NCI-H446 (cell line): ENCODE measurements at places on chromosomes 3 and 15.

- no peak for DNase-seq
Measured at GRCh38 chr3:40895109-40895508, 304.2 kb upstream of the CTNNB1 start.

DNA sequence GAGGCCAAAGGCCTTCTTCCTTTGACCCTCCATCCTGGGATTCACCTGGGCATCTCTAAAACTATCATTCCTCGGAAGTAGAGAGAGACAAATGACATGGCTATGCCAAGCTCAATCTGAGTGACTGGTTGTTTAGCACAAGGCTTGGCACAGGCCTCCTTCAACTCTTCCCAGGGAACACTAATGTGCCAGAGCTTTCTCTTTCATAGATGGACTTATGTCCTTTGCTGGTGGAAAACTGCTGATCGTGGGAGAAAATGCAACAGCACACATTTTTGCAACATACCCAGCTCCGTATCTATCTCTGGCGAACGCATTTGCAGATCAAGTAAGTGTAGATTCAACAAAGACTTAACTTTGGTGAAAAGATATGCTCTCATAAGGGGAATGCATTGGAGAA, 36.5 kb downstream of the AQP9 start:
- no peak for DNase-seq

GRCh38 chr15:75577401-75578172, 1.5 kb downstream of the PTPN9 start:
- DNase-seq: no peak

GRCh38 chr3:69658514-69659140, 80.6 kb upstream of the MITF start:
- no peak for DNase-seq

GRCh38 chr3:177150218-177150916, 46.9 kb downstream of the TBL1XR1 start:
- DNase-seq: no peak

DNA sequence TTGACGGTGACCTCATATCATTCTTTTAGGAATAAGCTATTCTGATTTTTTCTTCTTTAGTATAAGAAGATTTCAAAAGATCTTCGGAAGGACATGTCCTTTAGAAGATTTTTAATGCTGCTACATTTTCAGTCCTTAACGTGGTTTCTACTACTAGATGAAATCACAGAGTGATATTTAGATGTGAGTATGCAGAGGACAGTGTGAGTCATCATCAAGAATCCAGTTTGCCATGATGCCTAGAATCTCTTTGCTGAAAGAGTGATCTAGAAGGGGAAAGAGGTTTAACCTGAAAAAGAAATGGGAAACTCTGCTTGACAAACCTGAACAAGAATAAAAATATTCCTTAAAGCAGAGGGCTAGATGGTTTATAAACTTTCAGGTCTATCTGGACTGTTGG, 43.2 kb downstream of the SLC7A14 start:
- no peak for DNase-seq

GRCh38 chr3:50160561-50160983, 5.4 kb downstream of the SEMA3F start:
- no peak for DNase-seq

- DNase-seq: no peak
Measured at GRCh38 chr3:22378869-22379268, 627.9 kb upstream of the ZNF385D start.

DNA sequence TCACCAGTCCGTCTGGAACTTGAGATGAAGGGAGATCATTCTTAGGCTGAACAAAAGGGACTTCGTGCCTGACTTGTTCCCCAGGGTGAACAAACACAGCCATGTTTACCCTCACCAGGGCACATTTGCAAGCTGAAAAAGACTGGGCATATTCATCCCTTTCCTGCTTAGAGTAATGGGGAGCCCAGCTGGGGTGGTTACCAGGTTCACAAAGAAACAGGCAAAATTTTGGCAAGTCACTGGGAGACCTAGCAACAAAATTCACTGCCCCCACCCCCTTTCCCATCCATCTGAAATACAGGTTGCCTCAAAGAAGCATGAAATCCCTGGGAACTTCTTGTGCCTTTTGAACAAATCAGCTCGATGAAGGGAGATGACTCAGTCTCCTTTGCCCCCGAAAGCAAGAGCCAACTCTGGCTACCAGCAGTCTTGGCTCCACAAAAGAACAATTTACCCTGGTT, 775.0 kb downstream of the SQOR start:
- no peak for DNase-seq

DNA sequence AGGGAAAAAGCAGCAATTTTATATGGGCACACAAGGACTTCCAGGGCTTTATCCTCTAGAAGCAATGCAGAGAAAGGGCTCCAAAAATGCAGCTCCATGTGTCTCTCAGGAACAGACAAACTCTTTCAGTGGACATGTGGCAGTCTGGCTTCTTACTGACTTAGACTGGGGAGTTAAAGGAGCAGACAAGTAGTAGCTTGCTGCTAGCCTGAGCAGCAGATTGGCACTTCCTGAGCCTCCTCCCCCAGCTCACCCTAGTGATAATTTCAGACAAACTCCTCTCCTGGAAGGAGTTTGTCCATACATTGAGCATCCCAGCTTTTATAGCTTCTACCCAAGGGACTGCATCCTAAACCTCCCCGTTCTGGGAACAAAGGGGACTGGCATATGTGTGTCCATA, 101.7 kb upstream of the MANF start:
- no peak for DNase-seq

DNA sequence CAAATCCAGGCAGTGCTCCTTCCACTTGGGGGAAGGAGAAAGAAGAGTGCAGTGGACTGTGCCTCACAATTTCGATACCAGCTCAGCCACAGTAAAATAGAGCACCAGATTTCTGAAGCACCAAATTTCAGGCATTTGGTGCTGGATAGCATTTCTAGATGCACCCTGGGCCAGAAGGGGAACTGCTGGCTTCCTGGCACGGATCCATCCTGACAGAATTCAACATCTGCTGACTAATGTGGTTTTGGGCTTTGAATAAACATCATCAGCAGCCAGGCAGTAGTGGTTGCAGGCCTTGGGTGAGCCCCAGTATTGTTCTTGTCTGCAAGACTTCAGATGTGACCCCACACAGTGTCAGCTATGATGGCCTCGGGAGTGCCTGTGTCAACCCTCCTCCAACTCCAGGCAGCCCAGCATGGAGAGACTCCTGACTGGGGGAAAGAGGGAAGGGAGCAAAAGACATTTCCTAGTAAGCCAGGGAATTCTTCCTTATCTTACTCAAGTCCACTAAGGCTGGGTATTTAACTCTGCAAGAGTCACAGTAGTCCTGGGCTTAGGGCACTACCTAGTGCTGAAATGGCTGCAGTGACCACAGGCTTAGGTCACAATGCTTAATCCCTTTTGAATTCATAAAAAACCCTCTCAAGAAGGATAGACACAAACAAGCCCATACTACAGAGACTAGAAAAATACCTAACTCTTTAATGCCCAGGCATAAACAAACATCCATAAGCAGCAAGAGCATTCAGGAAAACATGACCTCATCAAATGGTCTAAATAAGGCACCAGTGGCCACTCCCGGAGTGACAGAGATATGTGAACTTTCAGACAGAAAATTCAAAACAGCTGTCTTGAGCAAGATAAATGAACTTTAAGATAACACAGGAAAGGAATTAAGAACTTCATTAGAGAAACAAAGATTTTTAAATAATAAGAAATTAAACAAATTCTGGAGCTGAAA, 74.7 kb downstream of the SPATA16 start:
- peak; percentile 89 for DNase-seq

DNA sequence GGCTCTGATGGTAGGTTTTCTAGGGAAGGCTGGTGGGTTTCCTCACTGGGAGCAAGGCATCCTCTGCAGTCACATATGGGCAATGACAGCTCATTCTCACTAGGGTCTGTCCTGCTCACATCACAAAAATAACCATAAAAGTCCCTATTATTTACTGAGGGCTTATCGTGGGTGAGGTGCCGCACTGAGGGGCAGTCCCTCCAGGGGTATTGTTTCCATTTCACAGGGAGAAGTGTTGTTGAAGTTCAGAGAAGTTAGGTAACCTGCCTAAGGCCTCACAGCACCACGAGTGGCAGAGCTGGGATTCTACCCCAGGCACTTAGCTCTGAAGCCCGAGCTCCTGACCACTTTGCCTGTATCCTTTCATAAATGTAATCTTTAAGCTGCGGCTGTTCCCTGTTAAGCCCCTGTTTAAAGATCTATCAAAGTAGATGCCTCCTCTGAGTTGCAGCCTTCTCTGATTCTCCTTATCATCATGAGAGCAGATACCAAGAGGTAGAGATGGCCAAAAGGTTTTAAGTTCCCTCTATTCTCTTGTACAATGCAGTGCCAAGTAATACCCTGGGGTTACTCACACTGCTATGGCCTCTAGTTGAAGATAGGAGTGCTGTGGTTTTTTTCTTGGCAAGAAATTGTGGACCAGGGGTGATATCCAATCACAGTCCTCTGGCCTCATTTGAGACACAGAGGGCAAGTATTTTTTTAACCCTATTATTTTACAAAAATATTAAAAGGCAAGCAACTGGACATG, 107.0 kb downstream of the RPLP1 start:
- DNase-seq: no peak

GRCh38 chr15:70203981-70204560, 106.4 kb upstream of the TLE3 start:
- DNase-seq: no peak

- DNase-seq: no peak
Measured at GRCh38 chr3:81778678-81779182, 17.3 kb upstream of the GBE1 start.

DNA sequence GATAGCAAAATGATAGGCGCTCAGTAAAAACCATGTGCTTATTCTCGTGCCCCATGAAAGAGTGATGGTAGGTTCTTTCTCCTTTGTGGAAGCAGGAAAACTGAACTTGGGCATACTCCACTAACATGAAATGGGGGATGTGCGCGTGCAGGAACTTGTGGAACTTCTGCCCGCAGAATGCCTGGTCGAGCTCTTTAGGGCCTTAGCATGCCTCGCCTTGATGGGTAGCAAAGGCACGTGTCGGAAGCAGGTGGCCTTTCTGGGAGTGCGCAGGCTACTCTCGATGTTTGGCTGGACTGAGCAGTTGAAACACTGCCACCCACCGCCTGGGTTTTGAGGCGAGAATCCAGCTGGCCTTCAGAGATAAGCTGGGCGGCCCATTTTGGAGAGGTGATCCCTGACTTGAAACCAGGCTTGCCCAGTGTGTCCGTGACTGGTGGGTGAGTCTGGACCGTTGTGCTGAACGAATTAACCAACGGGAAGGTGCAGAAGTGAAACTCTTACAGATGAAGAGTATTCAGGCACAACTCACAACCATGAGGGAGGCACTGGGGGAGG, 842 bp downstream of the PCCB start:
- peak; percentile 22 for DNase-seq

GRCh38 chr15:69823223-69823907, 274.4 kb downstream of the TLE3 start:
- DNase-seq: no peak

DNA sequence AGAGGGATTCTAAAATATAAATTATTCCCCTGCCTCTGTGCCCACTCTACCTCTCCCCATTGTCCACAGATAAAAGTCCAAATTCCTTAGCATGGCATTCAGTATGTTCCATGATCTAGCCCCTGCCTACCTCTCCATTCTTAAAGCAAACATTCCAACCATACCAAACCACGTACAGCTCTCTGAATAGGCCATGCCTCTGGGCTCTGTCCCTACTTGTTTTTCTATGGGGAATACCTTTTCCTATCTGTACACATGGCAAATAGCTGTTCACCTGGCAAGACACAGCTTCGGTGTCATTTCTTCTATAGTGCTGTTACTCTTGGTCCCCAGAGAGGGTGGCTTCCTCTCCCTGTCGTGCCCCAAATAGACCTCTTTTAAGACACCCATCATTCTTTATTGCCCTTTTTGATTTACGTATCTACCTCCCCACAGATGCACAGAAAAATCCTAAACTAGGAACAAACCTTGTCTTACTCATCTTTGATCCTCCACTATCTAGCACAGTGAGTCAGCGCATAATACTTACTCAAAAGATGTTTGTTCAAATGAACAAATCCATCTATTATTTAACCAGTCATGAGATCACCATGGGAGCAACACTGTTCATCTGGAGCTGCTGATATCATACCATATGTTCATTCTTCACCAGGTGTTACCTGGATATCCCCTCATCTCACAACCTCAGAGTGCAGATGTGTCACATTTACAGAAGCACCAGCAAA, 329.8 kb downstream of the THSD4 start:
- DNase-seq: no peak

DNA sequence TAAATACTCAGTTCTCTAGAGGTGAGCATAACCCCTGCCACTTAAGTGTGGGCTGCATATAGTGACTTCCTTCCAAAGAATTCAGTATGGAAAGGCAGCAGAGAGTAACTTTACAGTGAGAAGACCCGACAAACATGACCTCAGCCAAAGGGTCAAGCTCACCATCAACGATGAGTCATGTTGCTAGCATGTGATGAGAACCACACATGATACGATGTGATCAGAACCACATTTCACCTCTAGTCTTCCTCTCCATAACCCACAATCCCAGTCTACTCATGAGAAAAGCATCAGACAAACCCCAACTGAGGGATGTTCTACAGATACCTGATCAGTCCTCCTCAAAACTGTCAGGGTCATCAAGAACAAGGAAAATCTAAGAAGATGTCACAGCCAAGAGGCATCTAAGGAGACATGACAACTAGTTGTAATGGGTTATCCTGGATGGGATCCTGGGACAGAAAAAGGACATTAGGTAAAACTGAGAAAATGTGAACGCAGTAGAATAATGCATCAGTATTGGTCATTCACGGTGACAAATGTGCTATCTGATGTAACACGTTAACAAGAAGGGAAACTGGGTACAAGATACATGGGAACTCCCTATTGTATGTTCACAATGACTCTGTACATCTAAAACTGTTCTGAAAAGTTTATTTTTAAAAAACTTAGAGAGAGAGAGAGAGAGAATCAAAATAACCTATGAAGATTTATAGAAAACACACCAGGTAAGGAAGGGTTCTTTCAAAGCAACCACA, 28.3 kb downstream of the SEC61A1 start:
- DNase-seq: no peak

DNA sequence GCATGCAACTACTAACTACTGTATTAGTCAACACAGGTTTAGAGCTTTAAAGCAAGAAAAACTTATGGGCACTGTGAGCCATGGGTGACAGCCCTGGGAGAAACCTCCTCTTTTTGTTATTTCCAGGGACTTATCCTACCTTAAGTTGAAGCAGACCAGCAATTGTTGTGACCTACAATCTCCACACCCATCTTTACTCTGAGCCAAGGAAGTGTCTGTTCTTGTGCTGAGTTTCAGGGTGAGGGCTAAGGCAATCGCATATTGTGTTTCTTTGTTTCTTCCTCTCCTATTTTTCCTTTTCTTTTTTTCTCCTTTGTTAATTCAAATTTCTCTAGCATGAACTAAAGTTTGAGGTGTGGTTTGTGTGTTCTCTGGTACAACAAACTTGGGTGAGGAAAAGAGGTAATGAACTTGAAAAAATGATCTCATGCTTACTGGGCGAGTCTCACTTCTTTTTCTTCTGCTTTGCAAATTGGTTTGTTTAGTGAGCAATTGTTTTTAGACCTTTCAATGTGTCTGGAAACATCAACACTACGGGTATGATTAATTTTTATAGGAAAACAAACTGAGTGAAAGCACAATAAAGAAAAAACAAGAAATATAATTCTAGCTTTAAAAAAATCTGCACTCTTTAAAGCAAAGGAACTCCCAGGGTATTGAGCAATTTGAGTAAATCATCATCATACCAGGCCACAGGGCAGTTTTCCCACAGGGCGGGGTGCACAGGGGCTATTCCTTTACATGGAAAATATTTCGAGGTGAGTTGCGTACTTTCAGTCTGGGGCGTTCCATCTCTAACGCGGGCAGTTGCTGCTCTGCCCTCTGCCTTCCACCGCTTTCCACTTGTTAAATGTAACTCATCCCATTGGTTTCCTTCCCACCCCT, 2.7 kb downstream of the UPK1B start:
- DNase-seq: no peak

GRCh38 chr15:77167406-77167805, 96.5 kb upstream of the TSPAN3 start:
- DNase-seq: no peak
